ENCODE measurements at places on chromosomes 13 and 19.

- no peak for DNase-seq
These were observed 95.4 kb downstream of the CRYL1 start for GRCh38 chr13:20430296-20430695.

- peak; percentile 85 for DNase-seq
These were observed 20.2 kb downstream of the BBC3 start for GRCh38 chr19:47210689-47211316.

DNA sequence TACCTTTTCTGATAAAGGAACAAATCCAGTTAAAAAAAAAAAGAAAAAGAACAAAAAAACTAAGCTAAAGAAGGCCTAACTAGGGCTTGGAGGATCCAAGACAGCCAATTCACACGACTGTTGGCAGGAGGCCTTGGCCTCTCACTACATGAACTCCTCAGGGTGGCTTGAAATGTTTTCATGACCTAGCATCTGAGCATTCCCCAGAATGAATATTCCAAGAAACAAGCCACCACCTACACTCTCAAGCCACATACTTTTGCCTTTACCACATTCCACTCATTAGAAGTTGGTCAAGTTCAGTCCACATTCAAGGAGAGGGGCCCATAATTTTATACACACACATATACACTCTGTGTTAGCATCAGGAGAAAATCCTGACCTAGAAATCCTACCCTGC is 97.6 kb upstream of the SIAH3 start:
- no peak for DNase-seq

DNA sequence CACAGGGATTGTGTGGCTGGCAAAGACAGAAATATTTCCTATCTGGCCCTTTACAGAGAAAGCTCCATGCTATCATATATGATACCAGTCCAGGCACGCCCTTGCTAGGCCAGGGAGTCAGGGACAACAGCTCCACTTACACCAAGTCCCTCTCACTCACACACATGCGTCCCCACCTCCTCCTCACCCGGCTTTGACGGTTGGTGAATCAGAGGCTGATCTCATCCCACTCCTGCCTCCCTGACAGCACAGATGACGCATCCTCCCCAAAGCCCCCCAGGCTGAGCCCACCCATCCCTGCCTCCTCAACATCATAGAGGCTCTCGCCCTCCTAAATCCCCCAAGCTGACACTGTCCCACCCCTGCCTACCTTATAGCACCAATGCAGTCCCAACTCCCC is 62.7 kb downstream of the F2RL3 start:
- DNase-seq = no peak

GRCh38 chr19:28999724-29000433 is 213.1 kb downstream of the UQCRFS1 start:
- no peak for DNase-seq

DNA sequence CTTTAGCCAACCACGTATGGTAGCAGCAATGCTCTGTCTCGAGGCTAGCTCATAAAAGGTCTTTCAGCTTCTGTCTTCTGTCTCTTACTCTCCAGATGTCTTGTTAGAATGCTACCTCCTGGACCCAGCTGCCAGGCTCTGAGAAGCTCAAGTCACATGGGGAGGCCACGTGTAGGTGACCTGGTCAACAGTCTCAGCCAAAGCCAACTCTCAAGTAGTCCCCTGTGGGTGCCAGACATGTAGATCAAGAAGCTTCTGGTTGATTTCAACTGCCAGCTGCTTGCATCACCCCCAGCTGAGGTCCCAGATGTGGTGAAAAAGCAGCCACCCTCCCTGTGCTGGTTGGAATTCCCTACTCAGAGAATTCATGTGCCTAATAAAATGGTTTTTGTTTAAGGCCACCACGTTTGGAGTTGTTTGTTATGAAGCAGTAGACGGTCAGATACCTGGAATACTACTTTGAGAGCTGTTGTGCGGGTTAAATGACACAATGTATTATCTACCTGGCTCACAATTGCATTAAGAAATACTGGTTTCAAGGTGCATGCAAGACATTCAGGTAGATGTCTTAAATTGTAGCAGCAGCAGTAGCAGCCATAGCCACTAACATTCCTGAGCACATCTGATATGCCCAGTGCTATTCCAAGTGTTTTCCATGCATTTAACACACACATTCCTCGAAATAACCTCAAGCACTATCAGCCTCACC is 131.0 kb upstream of the RFC3 start:
- DNase-seq = no peak

- peak; percentile 64 for DNase-seq
These were observed 7.1 kb upstream of the CIRBP start for GRCh38 chr19:1261798-1262622.

DNA sequence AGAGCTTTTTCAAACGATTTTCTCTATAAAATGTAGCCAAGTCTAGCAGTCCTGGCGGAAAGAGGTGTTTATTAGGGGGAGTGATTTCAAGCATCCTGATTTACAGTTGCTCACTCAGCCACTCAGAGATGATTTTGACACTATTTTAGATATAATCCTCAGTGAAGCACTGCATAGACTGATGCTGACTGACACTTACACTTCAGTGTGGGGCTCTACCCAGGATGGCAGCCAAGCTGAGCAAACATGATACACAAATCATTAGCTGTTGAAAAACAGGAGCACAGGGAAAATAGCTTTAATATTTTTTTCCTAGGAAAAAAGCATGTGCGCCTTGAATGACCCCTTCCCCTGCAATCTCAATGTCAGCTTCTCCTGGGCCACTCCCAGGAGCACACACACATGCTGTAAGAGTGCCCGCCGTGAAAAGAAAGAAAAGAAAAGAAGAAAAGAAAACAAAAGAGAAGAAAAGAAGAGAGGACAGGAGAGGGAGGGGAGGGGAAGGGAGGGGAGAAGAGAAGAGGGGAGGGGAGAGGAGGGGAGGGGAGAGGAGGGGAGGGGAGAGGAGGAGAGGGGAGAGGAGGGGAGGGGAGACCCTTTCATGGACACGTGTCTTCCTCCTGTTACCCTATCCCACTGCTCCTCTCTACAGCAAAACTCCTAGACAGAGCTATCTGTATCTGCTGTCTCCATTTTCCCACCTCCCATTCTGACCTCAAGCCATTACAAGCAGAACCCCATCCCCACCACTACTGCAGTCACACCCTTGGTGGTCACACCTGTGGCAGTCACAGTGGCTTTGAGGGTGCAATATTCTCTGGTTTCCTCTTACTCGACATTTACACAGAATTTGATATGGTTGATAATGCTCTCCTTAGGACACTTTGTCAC is 36.4 kb downstream of the RCBTB2 start:
- peak; percentile 50 for DNase-seq

GRCh38 chr19:45005787-45006186 is 4.5 kb downstream of the RELB start:
- no peak for DNase-seq

GRCh38 chr13:37148501-37148900 is 43.0 kb upstream of the CSNK1A1L start:
- no peak for DNase-seq

GRCh38 chr13:98434060-98434459 is 142.8 kb downstream of the STK24 start:
- DNase-seq = no peak

- no peak for DNase-seq
These were observed 140.6 kb upstream of the FRY start for GRCh38 chr13:31890946-31891345.

GRCh38 chr13:42969565-42970172 is 22.4 kb downstream of the EPSTI1 start:
- DNase-seq = peak; percentile 79

DNA sequence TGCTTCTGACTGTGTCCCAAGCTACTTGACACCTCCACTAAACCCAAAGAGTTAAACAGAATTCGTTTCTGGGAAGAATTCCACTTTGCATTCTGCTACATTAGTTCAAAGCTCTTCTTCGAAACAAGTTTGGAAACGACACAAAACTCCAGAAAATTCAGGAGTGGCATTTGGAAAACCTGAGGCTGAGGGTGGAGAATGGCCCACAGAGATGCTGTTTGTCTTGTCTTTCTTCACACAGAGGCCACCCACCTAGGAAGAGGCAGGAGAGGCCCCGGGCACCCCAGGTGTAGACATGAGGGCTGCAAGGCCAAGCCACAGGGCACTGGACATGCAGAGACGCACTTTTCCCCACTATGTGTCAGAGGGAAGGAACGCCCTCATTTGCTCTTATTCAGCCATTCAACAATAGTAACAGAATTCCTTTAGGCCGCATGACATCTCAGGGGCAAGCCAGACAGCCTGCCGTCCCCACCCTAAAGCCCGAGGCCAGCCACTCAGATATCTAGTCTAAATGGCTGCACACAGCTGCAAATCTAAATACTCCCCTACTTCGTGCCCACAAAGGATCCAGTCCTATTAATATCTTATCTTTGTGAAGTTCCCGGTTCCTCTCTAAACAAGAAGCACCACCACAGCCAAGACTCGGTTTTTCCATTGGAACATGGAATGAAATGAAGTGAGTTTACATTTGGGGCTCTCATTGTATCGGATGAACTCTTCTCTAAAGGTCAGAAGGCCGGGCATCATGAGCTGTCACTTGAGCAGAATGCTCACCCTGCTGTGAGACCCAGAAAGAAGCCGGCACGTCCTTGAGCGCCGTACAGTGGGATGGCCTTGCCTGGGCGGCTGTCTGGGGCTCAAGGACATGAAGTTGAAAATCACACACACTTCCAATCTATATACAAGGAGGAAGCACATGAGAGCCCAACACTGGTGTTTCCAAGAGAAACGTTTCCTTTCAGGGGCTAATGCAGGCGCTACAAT is 19.8 kb downstream of the COL4A1 start:
- no peak for DNase-seq

DNA sequence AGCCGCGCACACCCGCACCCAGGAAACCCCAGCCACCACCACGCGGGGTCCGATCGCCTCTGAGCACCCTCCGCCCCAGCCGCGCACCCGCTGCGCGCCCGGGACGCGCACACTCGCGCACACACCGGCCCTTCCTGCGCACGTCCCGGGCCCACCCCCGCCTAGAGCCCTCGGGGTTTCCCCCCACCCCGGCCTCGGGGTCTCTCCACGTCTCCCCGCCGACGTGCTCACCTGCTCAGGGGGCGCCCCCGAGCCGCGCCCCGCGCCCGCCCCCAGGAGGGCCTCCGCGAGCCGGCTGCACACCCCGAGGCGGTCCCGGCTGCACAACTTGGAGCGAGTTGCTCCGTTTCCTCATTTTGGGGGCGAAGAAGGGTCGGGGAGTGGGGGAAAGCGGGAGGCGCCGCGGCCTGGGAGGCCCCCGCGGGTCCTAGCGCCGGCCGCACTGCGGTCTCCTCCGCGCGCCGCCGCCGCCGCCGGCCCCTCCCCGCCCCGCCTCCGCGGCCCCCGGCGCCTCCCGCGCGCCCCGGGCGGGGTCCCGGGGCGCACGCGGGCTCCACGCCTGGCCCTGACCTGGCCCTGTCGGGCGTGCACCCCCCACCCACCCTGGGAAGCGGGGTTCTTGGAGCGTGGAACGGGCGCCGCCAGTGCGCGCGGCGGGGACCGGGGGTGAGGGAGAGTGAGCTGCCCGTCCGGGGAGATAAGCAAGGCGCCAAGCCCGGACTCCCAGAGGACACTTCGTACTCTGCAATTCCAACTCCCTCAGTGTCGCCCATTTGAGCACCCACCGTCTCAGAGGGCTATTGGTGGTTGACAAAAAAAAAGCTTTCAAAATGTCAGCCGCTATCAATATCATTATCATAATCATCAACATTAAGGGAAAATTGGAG is at the start of gene MATK:
Gene MATK (minus strand): TSS at position 444 of the 887 bp plus-strand sequence. CDS start 1,246 bp downstream, outside the sequence.
- DNase-seq = peak; percentile 28

GRCh38 chr19:1847684-1848398 is 442 bp downstream of the REXO1 start:
- DNase-seq = no peak

DNA sequence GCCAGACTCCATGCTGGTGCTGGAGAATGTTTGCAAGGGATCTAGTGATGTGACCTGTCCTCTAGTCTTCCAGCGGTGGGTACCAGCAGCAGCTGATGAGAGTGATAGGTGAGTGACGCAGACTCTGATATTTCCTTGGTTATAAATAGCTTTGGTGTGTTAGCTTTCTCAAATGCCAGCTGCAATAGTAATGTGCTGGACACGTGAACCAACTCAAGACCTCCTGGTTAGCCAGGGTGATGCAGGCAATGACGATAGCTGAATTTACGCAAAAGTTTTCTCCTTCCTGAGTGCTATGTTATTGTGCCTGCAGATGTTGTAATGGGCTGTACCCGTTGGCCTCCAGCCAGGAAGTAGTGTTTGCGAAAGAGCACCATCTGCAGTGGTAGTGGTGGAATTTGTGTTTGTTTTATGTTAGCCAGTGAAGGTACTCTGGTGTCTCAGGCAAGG is 129.5 kb downstream of the CYSLTR2 start:
- DNase-seq = peak; percentile 80

- no peak for DNase-seq
These were observed 63.6 kb downstream of the RASA3 start for GRCh38 chr13:114068656-114069318.

DNA sequence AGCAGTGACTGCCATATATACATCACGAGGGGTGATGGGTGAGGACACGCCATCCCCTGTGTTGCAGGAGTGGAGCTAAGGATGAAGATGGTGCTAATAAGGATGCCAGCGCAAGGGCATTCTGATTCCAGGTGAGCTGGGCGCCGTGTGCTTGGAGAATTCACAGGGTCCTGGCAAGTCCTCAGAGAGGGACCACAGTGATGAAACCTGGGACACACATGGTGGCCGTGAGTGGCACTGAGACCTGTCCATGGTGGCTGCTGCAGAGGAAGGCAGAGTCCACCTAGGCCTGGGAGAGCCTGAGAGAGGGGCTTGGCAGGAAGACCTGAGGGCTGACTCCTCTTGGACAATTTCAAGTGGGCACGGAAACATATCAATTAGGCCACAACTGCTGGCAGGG is 65.2 kb downstream of the RFX2 start:
- DNase-seq = no peak

GRCh38 chr13:33106656-33107360 is 90.6 kb downstream of the KL start:
- no peak for DNase-seq

DNA sequence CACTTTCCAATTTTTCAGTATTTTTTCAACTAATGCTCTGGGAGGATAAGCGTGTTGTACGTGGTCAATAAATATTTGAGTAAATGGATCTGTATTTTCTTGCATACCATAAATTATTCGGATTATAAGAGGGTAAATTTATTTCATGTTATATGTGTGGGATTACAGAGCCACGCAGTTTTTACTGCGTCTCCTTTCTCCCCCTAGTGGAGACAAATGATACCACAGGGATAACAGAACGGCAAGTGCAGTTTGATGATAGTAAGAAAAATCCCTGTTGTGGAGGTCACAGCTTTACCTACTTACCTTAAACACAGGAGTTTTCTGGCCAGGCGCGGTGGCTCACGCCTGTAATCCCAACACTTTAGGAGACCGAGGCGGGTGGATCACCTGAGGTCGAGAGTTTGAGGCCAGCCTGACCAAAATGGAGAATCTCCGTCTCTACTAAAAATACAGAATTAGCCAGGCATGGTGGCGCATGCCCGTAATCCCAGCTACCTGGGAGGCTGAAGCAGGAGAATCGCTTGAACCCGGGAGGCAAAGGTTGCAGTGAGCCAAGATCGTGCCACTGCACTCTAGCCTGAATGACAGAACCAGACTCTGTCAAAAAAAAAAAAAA is 16.8 kb downstream of the MBD3L2B start:
- DNase-seq = no peak

DNA sequence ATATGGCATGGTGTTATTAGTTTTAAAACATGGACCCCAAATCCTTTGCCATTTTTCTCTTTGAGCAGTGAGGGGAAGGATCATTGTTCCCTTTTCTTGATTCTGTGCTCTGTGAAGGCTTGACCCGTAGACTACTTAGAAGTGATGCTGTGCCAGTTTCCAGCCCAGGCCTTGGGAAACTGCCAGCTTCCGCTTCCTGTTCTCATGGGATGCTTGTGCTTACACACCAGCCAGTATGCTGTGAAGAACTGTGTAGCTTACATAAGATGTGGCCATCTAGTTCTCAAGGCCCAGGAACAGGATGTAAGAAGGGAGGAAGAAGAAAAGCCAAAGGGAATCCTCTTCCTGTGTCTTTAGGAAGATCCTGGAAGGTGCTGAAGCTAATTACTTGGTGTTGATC is 180.9 kb downstream of the PCCA start:
- no peak for DNase-seq
